ENCODE measurements at places on chromosomes 1 and 21.

DNA sequence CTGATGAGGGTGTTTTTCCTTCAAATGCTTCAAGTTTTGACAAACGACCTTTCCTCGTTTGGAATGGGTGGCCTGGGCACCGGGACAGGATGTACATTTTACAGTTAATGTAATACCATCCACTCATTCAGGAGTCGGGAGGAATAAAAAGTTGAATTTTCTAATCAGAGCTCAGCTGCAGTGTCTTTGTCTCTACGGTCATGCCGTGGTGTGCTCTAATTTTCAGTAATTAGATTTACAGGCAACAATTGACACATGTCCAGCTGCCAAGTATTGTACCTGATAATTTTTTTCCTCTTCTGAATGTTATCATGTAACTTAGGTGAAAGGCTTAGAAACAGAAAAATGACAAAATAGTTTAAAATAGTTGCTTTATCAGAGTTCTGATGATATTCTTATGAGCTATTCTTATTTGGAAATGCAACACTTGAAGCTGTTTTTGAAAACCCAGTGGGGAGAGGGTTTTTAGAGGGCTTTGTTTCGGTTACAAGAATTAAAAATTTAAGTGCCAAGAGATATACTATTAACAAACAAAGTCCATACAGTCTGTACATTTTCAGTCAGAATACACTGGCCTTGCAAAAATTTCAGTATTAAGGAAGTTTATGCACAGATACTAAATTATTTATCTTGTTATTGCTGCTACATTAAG is 1.0 kb downstream of the CDKN2C start:
- no peak for DNase-seq

DNA sequence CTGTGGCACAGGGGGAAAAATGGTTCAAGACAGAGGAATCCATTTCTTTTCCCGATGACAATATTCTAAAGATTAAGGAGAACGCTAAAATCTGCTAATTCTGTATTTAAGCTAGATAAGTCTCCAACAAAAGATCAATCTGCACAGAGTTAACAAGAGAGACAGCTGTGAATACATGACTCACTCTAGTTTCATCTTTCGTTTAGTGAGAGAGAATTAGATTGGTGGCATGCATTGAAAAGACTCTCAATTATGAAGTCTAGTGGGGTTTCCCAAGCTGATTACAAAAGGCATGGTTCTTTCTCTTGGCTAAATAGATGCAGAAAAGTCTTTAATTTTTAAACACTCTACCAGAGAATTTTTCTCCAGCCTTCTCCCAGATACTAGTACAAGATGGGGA is 34.4 kb downstream of the CAPN9 start:
- DNase-seq: no peak

- no peak for DNase-seq
These were observed 95.1 kb downstream of the TAS1R2 start for GRCh38 chr1:18764362-18764761.

DNA sequence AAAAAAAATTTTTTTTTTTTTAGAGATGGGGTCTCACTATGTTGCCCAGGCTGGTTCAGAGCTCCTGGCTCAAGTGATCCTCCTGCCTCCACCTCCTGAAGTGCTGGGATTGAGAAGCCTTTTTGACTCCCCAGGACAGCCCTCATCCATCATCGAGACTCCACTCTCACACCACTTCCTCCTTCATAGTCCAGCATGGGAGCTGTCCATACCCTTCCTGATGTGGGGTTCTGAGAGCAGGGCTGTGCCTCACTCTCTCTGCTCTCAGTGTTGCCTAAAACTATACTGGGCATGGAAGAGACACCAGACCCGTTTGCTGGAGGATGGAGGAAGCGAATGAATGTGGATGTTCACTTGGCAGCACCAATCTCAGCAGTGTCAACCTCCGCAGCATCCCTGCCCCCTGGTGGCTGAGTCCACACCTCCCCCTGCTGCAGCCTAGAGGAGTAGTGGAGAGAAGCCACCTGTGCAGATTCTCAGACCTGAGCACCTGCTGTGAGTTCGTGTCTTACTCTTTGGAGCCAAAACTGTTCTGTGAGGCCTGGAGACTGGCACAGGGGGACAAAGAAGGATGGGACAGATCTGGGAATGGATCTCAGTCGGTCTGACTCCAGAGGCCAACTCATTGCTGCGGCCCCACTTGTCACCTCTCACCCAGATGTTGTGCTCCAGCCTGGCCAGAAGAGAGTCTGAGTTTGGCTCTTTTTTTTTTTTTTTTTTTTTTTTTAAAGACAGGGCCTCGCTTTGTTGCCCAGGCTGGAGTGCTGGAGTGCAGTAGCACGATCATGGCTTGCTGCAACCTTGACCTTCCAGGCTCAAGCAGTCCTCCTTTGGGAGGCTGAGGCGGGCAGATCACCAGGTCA is 17.7 kb downstream of the TINAGL1 start:
- DNase-seq: no peak

- DNase-seq: no peak
These were observed 47.6 kb downstream of the PKN2 start for GRCh38 chr1:88731475-88732269.

DNA sequence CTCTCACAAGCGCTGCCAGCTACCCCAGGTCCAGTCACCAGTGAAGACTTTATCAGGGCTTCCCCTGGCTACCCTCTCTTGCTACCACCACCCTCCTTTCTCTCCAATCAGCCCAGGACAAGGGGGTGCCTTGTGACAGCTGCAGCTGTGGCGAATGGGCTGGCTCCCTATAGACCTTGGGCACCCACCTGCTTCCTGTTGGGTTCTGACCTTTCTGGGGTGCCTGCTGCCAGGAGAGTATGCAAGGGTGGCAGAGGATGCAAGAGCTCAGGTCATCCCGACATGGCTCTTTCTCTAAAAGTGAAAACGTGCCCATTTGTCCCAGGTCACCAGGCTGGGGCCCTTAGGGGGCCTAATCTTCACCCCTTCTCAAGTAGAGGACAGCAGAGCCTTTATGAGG is 6.6 kb downstream of the KLHDC8A start:
- no peak for DNase-seq
